ENCODE measurements at places on chromosomes 2 and 18.
A peak's percentile ranks its signal among the peaks of the same experiment; 100 is the strongest.

GRCh38 chr2:199740111-199740428 lies 110.9 kb downstream of the FTCDNL1 start:
- no peak for DNase-seq

DNA sequence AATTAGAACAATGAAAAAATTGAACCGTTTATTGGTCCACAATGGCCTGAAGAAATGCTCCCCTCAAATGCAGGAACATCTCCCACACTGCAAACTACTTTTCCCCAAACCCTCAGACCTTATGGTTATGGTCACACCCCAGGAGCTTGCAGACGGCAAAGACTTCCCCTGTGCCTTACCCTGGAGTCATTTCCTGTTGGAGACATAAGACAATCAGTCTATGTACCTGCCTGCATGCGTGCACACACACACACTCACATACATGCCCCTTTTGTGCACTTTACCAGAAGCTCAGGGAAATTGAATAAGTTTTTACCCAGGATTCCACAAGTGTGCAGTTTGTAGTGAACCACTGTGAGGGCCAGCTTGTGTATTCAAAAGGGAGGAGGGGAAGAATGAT lies 281.9 kb upstream of the CELF4 start:
- no peak for DNase-seq

DNA sequence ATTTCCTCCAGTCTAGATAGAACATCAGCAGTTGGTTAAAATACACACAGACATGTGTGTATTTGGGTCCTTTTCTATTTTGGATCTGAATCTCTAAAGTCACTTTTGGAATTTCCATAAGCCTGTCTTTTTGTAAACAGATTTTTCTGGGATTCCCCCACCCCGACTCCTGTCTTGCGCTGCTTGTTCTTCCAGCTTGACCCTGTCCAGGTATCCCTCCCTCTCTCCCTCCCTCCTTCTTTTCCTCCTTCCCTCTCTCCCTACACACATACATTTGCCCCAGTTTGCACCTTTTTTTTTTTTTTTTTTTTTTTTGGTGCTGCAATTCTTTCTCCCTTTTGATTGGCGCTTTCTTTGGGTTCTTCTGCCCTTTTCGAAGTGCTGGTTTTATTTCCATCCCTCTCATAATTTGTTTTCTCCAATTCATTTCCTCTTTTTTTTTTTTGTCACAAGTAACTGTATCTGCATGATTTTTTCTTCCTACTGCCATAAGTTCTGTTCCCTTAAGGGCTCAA lies 114.8 kb upstream of the SERTAD2 start:
- no peak for DNase-seq

DNA sequence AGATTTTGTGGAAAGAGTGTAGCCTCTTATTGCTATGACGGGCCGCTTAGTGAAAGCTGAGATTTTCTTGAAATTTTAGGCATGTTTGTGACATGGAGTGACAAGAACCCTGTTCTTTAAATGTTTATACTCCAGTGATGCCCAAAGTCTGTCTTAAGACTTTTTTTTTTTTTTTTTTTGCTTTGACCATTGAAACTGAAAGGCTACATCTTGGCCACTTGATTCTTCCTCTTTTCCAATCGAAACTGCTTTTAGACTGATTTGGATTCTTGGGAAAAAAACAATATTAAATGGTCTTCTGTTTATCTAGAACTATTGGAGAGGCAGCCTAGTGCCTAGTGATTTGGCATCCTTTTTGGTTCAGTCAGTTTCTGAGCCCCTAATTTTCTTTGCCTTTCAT lies 2.4 kb upstream of the SLC8A1 start:
- DNase-seq: no peak

DNA sequence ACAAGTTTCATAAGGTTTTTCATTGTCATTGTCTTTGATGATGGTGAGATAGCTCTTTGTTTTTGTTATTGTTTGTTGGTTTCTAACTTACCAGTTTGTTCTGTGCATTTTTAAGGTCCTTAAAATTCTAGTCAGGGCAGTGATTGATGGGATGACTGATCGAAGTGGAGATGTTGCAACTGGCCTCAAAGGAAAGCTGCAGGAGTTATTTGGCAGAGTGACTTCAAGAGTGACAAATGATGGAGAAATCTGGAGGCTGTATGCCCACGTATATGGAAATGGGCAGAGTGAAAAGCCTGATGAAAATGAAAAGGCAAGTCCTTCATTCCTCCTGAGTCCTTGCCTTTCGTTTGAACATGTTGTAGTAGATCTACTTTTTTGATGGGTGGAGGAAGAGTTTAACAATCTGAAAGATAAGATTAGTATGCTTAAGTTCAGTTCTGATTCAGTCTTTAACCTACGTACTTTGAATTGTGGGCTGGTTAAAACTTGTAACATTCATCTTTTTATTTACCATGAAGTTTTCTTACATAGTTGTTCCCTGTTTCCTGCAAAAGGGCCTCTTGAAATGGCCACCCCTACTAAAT lies 135.8 kb upstream of the LTBP1 start:
- no peak for DNase-seq

GRCh38 chr2:107645586-107645985 lies 181.1 kb upstream of the RGPD4 start:
- no peak for DNase-seq

DNA sequence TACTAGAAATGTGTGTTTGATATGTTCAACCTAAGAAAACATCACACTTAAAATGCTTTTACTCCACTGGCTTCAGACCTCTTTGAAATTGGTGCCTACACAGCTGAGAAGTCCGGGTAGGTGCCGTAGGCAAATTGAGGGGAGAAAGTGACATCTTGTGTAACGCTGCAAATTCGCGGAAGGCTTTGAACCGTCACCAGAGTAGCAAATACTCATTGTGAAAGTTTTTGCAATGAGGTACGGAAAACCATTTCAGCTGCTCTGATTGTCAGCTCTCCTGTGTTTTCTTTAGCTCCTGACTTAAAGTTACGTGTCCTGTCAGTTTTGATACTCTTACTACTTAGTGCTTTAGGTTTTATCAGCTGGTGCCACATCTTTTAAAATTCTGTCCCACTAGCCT lies 224.5 kb downstream of the FAM210A start:
- no peak for DNase-seq

DNA sequence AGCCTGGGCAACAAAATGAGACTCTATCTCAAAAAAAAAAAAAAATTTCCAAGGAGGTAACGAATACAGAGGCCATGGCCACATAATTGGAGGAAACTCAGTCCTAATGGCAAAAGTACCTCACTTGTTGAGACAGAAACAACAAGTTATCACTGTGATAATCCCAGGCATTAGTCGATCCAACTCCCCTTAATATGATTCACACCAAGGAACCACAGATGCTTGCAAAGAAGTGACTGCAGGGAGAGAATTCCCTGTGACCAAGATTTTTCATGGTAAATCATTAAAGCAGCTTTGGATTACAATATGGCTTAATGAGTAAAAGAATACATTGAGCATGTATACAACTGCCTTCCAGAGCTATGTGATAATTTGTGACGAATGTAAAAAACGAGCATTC lies 80.4 kb upstream of the RNU4ATAC start:
- no peak for DNase-seq

- DNase-seq: no peak
These were observed 37.5 kb downstream of the ITGB1BP1 start for GRCh38 chr2:9385841-9386240.

- peak; percentile 65 for DNase-seq
These were observed 58.9 kb upstream of the ZNF516 start for GRCh38 chr18:76553715-76554546.

GRCh38 chr2:238493411-238493810 lies 66.7 kb downstream of the ASB1 start:
- DNase-seq: no peak

GRCh38 chr2:62292190-62292589 lies 96.3 kb downstream of the B3GNT2 start:
- DNase-seq: no peak

- no peak for DNase-seq
These were observed 340.6 kb upstream of the DCC start for GRCh38 chr18:51999351-51999750.

DNA sequence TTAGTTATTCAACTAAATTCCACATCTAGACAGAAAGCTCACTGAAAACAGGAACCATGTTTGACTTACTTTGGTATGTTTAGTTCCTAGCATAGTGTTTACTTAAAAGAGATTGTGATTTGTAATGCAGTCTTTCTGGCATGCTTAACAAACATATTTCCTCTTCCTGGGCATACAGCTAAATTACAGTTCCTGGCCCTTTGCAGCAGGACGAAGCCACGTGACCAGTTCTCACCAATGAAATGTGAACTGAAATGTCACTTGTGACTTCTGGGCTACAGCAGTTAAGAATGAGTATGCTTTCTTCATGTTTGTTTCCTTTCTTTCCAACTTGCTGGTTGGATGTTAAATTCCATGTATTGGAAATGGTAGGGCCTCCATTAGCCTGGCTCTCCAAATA lies 330.5 kb downstream of the FIGN start:
- DNase-seq: no peak

GRCh38 chr2:213161759-213162515 lies 10.5 kb upstream of the IKZF2 start:
- DNase-seq: peak; percentile 24

DNA sequence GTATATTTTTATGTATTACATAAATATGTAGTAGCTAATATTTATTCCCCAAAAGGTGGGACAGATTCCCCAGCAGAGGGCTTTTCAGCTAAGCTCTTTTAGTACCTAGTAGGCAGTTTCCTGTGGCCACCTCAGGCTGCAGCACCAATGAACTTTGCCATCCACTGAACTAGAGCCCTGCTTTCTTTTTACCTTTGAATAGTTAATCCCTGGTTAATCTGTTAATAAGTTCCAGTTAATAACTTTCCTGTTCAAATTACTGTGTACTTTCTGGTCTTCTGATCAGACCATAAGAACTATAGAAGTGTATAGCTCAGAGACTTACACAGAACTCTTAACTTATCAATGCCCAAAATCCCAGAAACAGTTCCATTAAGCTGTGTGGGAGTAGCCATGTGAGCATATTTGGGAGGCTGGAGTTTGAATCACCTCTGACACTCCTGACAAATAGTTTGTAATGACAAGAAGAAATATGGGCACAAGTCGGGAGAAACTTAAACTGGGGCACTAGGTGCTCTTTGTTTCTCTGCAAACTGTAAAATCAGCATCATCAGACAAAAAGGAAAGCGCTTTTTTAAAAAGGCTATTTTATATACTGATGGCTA lies 40.0 kb downstream of the ASXL2 start:
- DNase-seq: no peak

- DNase-seq: no peak
These were observed 37.5 kb upstream of the ANXA4 start for GRCh38 chr2:69704446-69704845.

GRCh38 chr18:39587586-39587985 lies 2022.0 kb upstream of the CELF4 start:
- no peak for DNase-seq

- no peak for DNase-seq
These were observed 240.1 kb upstream of the NXPH2 start for GRCh38 chr2:139020287-139020686.

- no peak for DNase-seq
These were observed 43.3 kb upstream of the EDAR start for GRCh38 chr2:109032229-109032820.

DNA sequence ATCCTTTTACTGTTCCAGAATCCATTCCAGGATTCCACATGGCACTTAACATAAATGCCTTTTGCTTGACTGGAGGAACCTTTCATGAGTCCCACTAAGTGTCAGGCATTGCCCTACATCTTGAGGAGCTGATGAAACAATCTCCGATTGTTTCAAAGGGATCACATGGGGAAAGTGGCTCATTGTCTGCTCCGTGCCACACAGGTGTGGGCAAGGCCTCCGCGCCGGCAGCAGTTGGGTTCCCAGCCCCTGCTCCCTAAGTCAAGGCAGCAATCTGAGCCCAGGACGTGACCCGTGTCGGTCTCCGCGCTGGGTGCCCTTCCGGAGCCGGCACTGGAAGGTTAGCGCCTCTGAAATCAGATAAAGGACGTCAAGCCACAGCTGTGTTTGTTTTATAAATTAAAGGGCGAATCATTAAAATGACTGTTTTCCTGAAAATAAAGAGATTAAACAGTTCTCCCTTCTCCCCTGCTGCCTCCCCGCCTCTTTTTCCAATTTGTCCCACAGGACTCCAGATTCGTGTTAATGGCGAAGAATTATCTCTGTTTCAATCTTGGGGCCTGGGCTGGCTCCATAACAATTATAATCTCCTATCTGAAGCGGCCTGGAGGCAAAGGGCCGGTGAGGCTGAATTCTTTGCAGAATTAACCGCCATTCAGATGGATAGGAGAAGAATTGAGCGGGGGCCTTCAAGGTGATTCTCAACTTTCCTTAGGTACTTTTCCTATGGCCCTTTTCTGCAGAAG lies 84.3 kb upstream of the FZD7 start:
- DNase-seq: no peak

GRCh38 chr18:3055186-3055728 lies 42.3 kb upstream of the LPIN2 start:
- DNase-seq: no peak

GRCh38 chr2:205868773-205869333 lies 186.6 kb downstream of the NRP2 start:
- DNase-seq: peak; percentile 89

DNA sequence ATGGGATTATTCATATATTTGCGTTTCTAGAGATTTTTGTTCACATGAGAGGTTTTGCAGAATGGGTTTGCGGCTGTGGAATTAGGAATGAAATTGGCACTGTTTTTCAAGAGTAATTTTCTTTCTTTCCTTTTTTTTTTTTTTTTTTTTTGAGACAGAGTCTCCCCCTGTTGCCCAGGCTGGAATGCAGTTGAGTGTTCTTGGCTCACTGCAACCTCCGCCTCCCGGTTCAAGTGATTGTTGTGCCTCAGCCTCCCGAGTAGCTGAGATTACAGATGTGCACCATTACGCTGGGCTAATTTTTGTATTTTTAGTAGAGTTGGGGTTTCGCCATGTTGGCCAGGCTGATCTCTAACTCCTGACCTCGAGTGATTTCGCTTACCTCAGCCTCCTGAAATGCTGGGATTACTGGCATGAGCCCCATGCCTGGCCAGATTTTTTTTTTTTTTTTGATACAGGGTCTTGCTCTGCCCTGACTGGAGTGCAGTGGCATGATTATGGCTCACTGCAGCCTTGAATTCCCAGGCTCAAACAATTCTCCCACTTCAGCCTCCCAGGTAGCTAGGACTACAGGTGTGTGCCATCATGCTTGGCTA lies 65.3 kb downstream of the MIB1 start:
- DNase-seq: no peak
